Stomach (tissue), 19 donors: ENCODE measurements at places on chromosomes 2 and 18.
A peak's percentile ranks its signal among the peaks of the same experiment; 100 is the strongest.

- no peak for DNase-seq
Observed at GRCh38 chr2:199458806-199459285, 1.1 kb upstream of the SATB2 start.

DNA sequence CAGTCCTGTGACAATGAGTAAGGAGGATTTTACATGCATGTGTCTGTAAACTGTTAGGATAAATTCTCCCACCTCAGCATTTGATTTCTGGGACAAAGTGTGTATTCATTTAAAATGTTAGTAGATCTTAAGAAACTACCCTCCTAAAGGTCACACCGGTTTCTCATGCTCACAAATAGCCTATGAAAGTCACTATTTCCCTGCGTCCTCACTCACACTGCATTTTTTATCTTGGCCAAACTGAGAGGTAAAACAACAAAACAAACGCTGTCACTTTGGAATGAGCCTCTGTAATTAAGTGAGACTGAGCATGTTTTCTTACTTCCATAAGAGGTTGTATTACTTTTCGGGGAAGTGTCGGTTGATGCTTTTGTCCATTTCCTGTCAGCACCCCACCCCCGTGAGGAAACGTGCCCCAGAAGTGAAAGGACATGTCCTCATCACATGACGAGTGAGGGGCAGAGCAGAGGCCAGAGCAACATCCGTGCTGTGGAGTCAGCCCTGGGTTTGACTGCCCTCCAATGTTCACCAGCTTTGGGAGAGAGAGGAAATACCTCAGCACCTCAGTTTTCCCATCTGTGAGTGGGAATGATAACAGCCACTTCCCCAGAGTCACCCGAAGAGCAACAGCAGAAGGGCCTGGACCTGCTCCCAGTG lies 3.1 kb downstream of the GYPC start:
- peak; percentile 54 for DNase-seq

DNA sequence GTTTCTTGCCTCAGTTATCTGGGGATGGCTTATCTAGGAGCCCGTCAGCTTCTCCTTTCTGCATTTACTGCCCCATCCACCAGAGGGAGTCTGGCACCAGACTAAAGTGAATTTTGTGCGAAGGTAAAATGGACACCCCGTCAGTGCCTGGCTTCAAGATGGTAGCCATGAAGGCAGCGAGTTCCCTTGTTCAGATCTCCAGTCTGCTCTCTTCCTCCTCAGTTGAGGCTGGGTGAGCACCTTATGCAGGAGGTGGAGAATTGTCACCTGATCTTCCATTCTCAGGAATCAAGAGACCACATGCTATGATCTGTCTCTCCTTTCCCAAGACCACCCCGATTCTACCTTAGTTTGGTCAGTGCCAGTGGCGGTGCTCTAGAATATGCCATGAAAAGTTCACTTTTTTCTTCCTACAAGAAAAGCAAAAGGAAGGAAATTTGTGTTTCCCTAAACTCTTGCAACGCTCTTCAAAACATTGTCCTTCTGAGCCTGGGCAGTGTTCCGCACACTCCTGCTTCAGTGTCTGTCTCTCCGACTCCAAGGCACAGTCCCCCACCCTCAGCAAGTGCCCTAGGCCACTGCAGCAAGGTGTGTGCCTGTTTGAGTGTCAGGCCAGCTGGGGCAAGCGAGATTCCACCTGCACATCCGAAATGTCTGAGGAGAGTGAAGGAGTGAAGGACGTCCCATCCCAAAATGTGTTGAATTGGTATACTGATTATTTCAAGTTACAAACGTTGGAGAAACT lies 168.6 kb downstream of the SS18 start:
- peak; percentile 49 for DNase-seq

- DNase-seq = no peak
Observed at GRCh38 chr2:70962211-70962884, 16.1 kb upstream of the ANKRD53 start.

DNA sequence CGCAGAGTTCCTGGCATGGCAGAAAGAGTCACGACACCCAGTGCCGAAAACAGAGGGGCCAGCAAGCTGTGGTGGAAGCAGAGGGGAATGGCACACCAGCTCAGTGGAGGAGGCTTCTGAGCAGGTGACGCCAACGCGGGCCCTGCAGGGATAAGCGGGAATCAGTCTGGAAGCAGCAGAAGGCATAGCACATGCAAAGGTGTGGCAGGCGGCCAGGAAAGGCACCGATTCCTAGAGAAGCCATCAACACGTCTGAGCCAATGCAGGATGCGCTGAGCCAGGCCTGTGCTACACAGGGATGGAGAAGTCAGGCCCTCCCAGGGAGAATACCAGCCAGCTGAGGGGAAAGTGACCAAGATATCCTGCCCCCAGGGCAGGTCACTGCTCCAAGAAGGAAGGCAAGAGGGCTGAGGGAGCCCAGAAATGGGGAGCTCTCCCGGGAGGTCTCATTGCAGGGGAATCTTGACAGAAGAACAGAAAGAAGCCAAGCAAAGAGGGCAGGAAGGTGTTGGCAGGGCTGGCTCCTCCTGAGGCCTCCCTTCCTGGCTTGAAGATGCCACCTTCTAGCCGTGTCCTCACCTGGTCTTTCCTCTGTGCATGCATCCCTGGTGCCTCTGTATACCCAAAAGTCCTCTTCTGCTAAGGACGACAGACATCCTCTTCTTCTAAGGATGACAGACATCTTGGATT lies 16.3 kb downstream of the TEX51 start:
- DNase-seq = no peak
